IPS DF 6.9 (cell line): ENCODE measurements at places on chromosomes 11 and 22.

GRCh38 chr11:118152552-118153471 lies at the start of gene SCN4B:
Gene SCN4B (minus strand): TSS chr11:118152823. CDS start chr11:118152673, 150 bp downstream.
- no peak within 1 kb of the TSS for H3K27ac ChIP-seq
- H3K4me3 ChIP-seq: peak within 1 kb of the TSS; percentile 72
- no peak for DNase-seq

DNA sequence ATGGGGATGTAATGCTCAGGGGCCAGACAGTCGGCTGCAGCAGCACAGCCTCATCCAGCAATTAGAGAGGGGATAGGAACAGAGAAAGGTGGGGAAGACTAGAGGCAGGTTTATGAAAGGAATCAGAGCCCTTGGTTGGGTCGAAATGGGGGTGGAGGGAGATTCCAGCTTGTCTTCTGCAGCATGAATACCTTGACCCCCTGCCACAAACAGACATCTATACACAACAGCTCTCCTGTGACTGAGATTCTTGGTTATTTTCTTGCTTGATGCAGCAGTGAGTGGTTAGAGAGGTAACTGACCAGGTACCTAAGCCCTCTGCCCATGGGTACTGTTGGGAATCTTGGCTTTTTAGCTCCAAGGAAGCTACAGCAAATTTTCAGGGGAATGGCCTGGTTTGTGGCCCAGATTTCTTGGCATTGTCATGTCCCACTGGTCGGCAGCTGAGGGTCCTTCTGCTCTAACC lies at the start of gene TRIM49D1:
TSS of gene TRIM49D1 (minus strand) at position 51 of the 466 bp plus-strand sequence. CDS start 4,535 bp downstream, outside the sequence.
- H3K4me3 ChIP-seq: no peak within 1 kb of the TSS
- H3K4me1 ChIP-seq: no peaks in the 10 kb centered on the region
- no peak for DNase-seq

DNA sequence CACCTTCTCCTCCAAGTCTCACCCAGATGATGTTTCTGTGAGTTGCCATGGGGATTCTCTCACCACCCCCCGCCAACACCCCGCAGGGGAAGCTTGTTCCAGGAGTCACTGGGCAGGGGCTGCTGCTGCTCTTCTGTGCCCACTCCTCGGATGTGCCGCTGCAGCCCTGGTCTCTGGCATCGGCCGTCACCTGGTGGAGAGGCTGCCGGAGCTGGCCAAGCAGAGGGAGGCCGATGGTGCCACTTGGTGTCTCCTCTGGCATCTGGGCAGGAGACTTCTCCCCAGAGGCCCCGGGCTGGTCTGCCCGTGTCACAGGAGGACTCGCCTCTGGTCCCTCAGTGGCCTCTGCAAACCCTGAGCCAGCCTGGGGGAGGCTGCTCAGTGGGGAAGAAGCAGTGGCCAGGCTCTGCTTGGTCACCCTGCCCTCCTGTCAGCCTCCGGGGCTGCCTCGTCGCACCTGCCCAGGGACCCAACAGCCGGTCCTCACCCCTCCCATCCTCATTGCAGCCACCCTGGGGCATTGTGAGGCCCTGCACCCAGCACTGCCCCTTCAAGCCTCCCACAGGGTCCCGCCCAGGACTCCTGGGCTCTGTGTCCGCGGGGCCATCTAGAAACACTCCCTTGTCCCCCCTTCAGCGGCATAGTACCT lies 424 bp upstream of the ADORA2A start:
- no peak overlapping the region for H3K27ac ChIP-seq
- no peak for DNase-seq
- H3K4me3 ChIP-seq: no peak overlapping the region
- H3K36me3 ChIP-seq: no peaks in the 10 kb centered on the region

GRCh38 chr11:24819006-24819405 lies 322.2 kb downstream of the LUZP2 start:
- no peak overlapping the region for H3K27ac ChIP-seq
- H3K4me3 ChIP-seq: no peak overlapping the region
- no peaks in the 10 kb centered on the region; the same call in 1 of the 2 replicates for H3K4me1 ChIP-seq
- H3K27me3 ChIP-seq: no peaks in the 10 kb centered on the region

GRCh38 chr11:73386546-73386945 lies 10.3 kb downstream of the RELT start:
- no peak overlapping the region for H3K4me3 ChIP-seq
- H3K27me3 ChIP-seq: no peaks in the 10 kb centered on the region
- no peaks in the 10 kb centered on the region; the same call in 1 of the 2 replicates for H3K4me1 ChIP-seq
- no peak overlapping the region for H3K27ac ChIP-seq
- no peak for DNase-seq

- no peak overlapping the region for H3K4me3 ChIP-seq
- H3K36me3 ChIP-seq: no peaks in the 10 kb centered on the region
- no peak overlapping the region for H3K27ac ChIP-seq
- no peaks in the 10 kb centered on the region for H3K27me3 ChIP-seq
These were observed 312.2 kb downstream of the BRD1 start for GRCh38 chr22:49515475-49515874.

DNA sequence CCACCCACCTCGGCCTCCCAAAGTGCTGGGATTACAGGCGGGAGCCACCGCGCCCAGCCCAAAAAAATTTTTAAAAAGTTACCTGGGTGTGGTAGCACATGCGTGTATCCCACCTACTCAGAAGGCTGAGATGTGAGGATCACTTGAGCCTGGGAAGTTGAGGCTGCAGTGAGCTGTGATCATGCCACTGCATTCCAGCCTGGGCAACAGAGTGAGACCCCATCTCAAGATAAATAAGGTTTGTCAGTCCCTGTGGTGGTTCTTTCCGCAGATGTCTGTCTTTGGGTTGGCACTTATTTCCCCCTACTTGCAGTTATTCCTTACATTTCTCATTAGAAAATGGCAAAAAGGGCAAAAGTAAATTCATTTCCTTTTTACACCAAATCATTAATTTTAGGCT lies 8.0 kb downstream of the MARK2 start:
- H3K27ac ChIP-seq: no peak overlapping the region
- no peaks in the 10 kb centered on the region for H3K27me3 ChIP-seq
- H3K36me3 ChIP-seq: no peaks in the 10 kb centered on the region
- H3K4me1 ChIP-seq: peaks cover 6% of the 10 kb centered on the region; the same call in 1 of the 2 replicates
- no peak for DNase-seq

DNA sequence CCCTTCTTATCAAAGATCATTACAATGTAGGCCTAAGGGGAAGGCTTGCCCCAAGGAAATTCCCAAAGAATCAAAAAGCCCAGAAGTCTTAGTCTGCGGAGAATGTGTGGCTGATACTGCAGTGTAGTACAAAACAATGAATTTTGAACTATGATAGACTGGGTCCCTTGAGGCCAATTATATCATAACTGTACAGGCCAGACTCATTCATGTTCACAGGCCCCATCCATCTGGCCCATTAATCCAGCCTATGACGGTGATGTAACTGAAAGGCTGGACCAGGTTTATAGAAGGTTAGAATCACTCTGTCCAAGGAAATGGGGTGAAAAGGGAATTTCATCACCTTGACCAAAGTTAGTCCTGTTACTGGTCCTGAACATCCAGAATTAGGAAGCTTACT lies 35.2 kb downstream of the IGLL1 start:
- H3K27me3 ChIP-seq: no peaks in the 10 kb centered on the region
- H3K36me3 ChIP-seq: no peaks in the 10 kb centered on the region
- H3K27ac ChIP-seq: no peak overlapping the region
- DNase-seq: no peak
- no peaks in the 10 kb centered on the region for H3K4me1 ChIP-seq

- no peak overlapping the region for H3K4me3 ChIP-seq
- H3K27me3 ChIP-seq: no peaks in the 10 kb centered on the region
- no peaks in the 10 kb centered on the region for H3K36me3 ChIP-seq
- H3K4me1 ChIP-seq: no peaks in the 10 kb centered on the region
- DNase-seq: no peak
These were observed 66.0 kb upstream of the TIMP3 start for GRCh38 chr22:32735526-32735925.

DNA sequence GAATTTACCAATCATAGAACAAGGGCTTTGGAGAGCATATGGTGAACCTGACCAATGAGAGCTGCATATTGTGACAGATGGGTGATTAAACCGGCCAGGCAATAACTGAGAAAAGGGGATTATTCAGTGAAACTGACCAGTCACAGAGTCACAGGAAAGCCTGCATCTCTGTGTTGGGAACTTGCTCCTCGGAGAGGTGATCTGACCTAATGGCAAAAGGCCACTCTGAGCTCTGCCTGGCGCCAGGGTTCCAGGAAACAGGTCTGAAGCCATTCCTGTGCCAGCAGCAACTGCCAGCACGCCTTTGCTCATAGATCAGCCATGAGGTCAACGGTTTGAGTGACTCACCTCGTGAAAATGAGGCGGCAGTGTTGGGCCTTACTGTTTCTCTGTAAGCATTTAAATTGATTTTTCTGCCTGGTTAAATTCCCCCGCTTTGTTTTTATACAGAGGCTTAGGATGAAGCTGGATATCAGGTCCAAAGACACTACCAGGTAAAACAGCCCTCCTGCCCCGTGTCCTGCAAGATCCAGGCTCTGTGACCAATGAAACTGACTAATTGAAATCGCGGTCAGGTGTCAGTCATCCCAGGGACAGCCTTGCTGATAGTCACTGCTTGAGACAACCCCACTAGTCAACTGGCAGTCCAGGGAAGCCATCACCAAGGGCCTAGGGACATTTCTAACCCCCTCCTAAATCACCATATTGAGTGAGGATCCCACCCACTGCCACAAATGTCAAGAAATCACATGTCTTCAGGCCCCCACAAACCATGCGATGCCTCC lies 35.8 kb upstream of the MYOD1 start:
- H3K4me1 ChIP-seq: no peaks in the 10 kb centered on the region; the same call in 1 of the 2 replicates
- no peak overlapping the region for H3K27ac ChIP-seq
- H3K4me3 ChIP-seq: no peak overlapping the region

DNA sequence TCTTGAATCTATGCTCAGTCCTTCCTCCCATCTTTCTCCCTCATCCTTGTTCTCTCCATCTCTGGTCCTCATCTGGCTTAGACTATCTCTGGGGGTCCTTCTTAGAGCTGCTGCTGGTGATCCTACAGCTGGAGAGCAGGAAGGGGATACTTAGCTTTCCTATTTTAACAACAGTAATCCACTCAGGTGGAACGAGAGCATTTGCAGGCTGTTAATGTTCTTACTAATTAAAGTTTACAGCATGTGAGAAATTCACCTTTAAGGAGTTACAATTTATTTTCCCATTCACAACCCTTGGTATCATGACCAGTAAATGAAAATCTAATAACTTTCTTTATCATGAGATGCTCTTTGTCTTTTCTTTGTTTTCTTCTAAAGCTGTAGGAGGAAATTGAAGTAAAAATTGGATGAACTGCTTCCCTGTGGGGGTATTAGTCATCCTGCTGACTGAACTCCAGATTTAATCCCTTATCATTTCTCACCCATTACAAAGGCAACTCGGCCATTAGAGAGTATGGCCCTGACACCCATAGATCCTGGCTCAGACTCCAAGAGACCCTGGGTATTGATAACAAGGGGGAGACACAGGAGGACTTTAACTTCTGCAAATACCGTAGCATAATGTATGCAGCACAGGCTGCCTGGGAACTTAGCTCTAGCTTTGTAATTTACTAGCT lies 37.6 kb upstream of the MTNR1B start:
- H3K36me3 ChIP-seq: no peaks in the 10 kb centered on the region
- no peaks in the 10 kb centered on the region for H3K27me3 ChIP-seq
- no peak overlapping the region for H3K27ac ChIP-seq
- H3K4me3 ChIP-seq: no peak overlapping the region
- no peaks in the 10 kb centered on the region for H3K4me1 ChIP-seq
